Trophoblast cell (in vitro differentiated cells and primary cell): ENCODE measurements at places on chromosomes 1 and 21.

DNA sequence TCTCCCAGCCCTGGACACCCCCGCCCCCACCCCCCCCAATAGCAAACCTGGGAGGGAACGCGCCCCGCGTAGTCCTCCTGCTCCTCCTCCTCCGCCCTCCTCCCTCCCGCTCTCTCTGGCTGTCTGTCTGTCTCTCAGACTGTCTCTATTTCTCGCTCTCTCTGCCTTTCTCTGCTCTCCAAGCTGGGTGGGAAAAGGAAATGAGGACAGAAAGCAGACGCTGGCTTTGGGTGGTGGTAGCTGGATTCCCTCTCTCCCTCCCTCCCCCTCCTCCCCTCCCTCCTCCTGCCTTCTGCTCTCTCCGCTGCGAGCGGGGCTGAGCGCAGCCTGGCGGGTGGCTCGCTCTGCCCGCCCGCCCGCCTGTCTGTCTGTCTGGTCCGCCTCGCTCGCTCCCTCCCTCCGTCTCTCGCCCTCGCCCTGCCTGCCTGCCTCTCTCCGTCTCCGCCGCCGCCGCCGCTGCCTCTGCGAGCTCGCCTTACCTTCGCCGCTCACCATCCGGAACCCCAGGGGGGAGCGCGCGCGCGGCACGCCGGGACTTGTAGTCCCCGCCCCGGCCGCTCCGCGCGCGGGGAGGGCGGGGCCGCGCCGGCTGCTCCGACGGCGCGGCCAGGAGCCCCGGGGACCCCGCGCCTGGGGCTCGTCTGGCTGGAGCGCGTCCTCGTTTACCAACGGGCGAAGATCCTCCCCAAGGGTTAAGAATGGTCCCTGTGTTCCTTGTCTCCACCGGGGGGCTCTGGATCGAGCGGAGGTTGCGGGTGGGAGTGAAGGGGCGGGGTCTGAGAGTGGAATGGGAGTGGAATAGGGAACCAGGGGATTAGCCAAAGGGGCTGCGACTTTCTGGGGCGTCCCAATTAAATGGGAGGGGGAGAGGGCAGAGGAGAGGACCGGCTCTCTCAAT, at the start of gene AHDC1:
Gene AHDC1, minus strand, starts transcription at position 464 of the 898 bp plus-strand sequence. CDS start 52,029 bp downstream, outside the sequence.
- peak; percentile 95 for DNase-seq
- H3K4me3 ChIP-seq, result peak within 1 kb of the TSS; percentile 93
- H3K27ac ChIP-seq, result peak within 1 kb of the TSS; percentile 77
- peaks cover 53% of the 10 kb centered on the region for H3K4me1 ChIP-seq

DNA sequence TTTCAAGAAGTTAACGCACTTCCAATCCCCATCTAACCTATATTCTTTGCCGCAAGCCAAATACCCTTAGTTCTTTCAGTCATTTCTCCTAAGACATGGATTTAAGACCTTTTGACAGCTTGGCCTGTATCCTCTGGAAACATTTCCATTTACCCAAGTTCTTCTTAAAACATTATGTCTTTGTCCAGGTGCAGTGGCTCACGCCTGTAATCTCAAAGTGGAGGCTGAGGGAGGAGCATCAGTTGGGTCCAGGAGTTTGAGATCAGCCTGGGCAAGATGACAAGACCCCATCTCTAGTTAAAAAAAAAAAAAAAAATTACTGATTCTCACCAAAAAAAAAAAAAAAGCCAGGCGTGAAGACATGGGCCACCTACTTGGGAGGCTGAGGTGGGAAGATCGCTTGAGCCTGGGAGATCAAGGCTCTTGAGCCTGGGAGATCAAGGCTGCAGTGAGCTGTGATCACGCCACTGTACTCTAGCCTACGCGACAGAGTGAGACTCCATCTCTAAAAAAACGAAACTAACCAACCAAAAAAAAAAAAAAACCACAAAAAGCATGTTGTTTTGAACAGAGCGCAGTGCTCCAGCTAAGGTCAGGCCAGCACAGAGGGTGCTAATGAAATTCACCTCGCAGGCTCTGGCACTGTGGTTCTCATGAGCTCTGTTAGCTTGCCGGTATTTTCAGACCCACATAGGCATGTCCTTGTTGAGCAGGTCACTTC, 36.0 kb downstream of the NUAK2 start:
- H3K4me1 ChIP-seq, result peaks cover 38% of the 10 kb centered on the region
- no peak for DNase-seq
- H3K27ac ChIP-seq, result peak overlapping the region; percentile 90

GRCh38 chr1:67308136-67308535, 463 bp downstream of the IL12RB2 start:
- no peaks in the 10 kb centered on the region for H3K36me3 ChIP-seq
- no peak for DNase-seq
- peaks cover 18% of the 10 kb centered on the region for H3K27me3 ChIP-seq
- H3K27ac ChIP-seq, result no peak overlapping the region

DNA sequence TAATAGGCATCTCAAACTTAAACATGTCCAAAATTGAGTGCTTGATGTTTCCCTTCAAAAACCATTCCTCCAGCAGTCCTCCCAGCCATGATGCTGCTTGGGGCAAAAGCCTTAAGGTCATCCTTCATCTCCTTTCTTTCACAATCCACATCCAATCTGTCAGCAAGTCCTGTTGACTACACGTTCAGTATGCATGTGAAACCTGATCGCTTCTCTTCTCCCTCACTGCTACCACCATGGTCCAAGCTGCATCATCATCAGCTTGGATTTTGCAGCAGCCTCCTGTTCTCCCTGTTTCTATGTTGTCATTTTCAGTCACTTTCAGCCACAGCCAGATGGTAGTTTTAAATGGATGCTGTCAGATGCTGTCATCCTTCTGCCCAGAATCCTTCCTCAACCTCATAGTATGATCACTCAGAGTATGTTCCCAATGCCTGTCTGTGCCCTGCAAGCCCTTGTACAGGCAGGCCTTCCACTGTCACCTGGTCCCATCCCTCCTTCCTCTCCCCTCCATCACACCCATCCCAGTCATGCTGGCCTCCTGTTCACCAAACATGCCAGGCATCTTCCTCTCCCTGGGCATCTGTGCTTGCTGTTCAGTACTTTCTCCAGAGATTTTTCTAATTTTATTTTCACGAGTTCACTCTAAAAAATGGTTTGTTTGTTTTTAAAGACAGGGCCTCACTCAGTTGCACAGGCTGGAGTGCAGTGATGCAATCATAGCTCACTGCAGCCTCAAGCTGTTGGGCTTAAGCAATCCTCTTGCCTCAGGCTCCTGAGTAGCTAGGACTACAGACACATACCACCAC, 66.0 kb downstream of the SYDE2 start:
- H3K4me1 ChIP-seq, result peaks cover 5% of the 10 kb centered on the region
- no peak overlapping the region for H3K4me3 ChIP-seq
- H3K36me3 ChIP-seq, result no peaks in the 10 kb centered on the region
- no peaks in the 10 kb centered on the region for H3K27me3 ChIP-seq

DNA sequence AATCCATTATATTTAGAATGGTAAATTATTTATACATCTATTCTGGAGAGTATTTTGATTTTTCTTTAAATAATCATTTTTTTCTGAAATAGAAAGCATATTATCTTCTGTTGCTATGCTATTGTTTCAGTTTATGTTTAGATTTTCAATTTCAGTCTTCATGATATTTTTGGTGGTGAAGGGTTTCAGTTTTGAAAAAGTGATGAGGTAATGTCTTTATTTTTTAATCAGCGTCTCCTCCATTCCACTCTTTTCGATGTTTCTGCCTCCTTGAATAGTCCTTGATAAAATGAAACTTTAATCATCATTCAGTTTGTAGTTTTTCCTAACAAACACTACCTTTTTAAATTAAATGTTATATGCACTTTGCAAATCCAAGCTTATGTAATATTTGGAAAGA, 428.6 kb downstream of the PTPRC start:
- H3K4me3 ChIP-seq, result no peak overlapping the region
- DNase-seq, result no peak
- no peaks in the 10 kb centered on the region for H3K36me3 ChIP-seq
- H3K4me1 ChIP-seq, result no peaks in the 10 kb centered on the region
- H3K27me3 ChIP-seq, result no peaks in the 10 kb centered on the region
- no peak overlapping the region for H3K27ac ChIP-seq

- no peak overlapping the region for H3K4me3 ChIP-seq
- no peaks in the 10 kb centered on the region for H3K36me3 ChIP-seq
- H3K27ac ChIP-seq, result no peak overlapping the region
- no peaks in the 10 kb centered on the region for H3K27me3 ChIP-seq
Measured at GRCh38 chr1:216111842-216112241, 311.4 kb downstream of the USH2A start.

GRCh38 chr1:79749607-79750006, 743.1 kb upstream of the ADGRL4 start:
- H3K4me3 ChIP-seq, result no peak overlapping the region
- H3K27ac ChIP-seq, result no peak overlapping the region
- no peaks in the 10 kb centered on the region for H3K4me1 ChIP-seq
- H3K36me3 ChIP-seq, result no peaks in the 10 kb centered on the region
- H3K27me3 ChIP-seq, result no peaks in the 10 kb centered on the region

- H3K27ac ChIP-seq, result no peak overlapping the region
- no peaks in the 10 kb centered on the region for H3K27me3 ChIP-seq
- DNase-seq, result no peak
- H3K36me3 ChIP-seq, result no peaks in the 10 kb centered on the region
Measured at GRCh38 chr21:31286621-31287020, 57.4 kb downstream of the TIAM1 start.

DNA sequence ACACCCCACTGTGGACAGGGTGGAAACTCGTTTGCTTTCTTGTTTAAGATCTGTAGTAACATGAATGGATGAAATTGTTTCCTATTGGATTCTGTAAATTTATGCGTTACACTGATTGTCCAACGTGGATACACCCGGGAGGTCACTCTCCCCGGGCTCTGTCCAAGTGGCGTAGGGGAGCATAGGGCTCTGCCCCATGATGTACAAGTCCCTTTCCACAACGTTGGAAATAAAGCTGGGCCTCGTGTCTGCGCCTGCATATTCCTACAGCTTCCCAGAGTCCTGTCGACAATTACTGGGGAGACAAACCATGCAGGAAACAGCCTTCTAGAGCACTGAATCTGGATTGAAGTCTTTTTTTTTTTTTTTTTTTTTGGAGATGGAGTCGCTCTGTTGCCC, 1.4 kb downstream of the RCC1 start:
- H3K4me3 ChIP-seq, result peak overlapping the region; percentile 93
- peak; percentile 12 for DNase-seq
- H3K27ac ChIP-seq, result peak overlapping the region; percentile 92
- H3K27me3 ChIP-seq, result no peaks in the 10 kb centered on the region

GRCh38 chr1:19665496-19666465, 1.1 kb downstream of the HTR6 start:
- H3K4me1 ChIP-seq, result no peaks in the 10 kb centered on the region
- peak overlapping the region; percentile 2 for H3K4me3 ChIP-seq
- peaks cover 33% of the 10 kb centered on the region for H3K27me3 ChIP-seq
- H3K27ac ChIP-seq, result no peak overlapping the region
- no peaks in the 10 kb centered on the region for H3K36me3 ChIP-seq
- no peak for DNase-seq

DNA sequence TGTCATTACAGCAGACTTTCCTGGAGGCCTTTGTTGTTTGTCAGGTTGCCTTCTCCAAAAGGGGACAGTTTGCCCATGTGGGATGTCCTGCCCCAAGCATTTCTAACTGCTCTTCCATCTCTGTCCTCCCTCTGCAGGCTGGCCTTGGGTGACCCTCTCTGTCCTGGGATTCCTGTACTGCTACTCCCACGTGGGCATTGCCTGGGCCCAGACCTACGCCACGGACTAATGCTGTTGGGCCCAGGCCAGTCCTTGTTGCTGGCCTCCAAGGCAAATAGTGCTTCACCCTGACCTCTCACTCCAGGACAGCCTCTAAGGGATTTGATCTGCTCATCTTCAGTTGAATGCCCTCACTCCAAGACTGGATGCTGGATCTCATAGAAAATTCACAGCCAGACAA, 345.4 kb downstream of the HHAT start:
- no peaks in the 10 kb centered on the region for H3K4me1 ChIP-seq
- H3K27ac ChIP-seq, result no peak overlapping the region
- H3K4me3 ChIP-seq, result no peak overlapping the region
- DNase-seq, result no peak

DNA sequence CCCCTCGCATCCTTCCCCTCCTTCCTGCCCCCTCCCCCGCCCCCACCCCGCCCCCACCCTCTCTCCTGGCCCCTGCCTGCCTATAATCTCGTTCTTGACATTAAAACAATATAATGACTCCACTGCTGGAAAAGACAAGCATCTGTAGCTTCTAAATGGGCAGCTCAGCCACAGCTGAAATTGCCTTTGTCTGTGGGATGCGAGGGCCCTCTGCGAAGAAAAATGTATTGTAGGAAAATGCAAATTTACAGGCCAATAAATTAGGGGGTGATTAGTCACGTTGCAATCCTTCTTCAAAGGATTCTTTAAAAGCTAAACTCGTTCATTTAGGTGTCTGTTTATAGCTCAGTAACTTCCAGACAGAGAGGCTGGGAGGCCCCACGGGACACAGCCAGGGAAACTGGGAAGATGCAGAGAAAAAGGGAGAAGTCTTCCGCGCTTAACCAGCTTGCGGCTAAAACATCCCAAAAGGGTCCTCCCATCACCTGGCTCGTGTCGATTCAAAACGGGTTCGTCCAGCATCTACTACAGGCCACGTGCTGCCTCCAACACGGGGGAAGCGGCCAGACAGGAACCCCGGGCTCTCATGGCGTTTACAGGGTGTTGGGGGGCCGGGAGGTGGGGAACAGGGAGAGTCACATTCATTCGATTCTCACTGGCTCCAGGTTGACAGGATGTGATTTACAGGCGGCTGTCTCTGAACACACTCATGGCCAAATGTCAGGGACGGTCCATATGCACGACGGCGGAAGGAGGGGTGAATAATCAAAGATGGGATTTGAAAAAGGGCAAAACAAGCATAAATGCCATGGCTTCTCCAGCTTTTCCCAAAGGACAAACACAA, 100.5 kb upstream of the ZBTB40 start:
- no peak overlapping the region for H3K4me3 ChIP-seq
- H3K36me3 ChIP-seq, result no peaks in the 10 kb centered on the region
- H3K27ac ChIP-seq, result no peak overlapping the region

DNA sequence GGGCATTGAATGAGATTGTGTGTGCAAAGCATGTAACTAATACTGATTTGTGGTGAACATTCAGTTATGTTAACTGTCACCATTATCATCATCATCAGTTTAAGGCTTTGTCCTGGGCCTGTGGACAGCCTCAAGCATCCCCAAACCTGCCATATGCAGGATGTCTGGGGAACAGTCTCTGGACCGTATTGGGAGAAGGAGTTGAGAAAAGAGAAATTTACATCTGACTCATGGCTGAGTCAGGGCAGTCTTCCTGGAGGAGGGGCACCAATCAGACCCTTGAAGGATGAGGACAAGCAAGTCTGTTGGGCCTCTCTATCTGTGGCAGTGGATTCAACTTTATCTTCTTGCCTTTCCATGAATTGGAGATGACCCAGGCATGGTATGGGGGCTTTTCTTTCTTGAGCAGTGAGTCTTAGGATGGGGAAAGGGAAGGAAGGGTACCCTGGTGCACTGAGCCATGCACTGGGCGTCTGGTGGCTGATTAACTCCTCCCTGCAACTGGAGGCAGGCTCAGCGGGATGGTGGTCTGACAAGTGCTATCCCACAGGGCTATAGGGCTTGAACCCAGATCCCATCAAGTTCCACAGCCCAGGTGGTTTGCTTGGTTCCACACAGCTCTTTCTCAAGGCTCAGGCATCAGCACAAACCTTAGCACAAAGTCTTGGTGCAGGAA, 2.9 kb downstream of the PADI3 start:
- H3K4me1 ChIP-seq, result no peaks in the 10 kb centered on the region
- no peak for DNase-seq
- no peaks in the 10 kb centered on the region for H3K27me3 ChIP-seq
- H3K4me3 ChIP-seq, result no peak overlapping the region
- H3K36me3 ChIP-seq, result no peaks in the 10 kb centered on the region
